NCI-H2227 treated with DMSO at 0.1 percent for 48 hours (cell line): ENCODE measurements at places on chromosomes 16 and 17.

GRCh38 chr16:4114257-4115208 is 1.7 kb downstream of the ADCY9 start:
- no peak for DNase-seq

- no peak for DNase-seq
These were observed 35.3 kb upstream of the TBC1D3K start for GRCh38 chr17:37888881-37889280.

GRCh38 chr16:11597235-11598095 is 10.7 kb upstream of the LITAF start:
- DNase-seq: no peak

- DNase-seq: peak; percentile 37
These were observed 49.4 kb upstream of the CDC42EP4 start for GRCh38 chr17:73360961-73361761.

DNA sequence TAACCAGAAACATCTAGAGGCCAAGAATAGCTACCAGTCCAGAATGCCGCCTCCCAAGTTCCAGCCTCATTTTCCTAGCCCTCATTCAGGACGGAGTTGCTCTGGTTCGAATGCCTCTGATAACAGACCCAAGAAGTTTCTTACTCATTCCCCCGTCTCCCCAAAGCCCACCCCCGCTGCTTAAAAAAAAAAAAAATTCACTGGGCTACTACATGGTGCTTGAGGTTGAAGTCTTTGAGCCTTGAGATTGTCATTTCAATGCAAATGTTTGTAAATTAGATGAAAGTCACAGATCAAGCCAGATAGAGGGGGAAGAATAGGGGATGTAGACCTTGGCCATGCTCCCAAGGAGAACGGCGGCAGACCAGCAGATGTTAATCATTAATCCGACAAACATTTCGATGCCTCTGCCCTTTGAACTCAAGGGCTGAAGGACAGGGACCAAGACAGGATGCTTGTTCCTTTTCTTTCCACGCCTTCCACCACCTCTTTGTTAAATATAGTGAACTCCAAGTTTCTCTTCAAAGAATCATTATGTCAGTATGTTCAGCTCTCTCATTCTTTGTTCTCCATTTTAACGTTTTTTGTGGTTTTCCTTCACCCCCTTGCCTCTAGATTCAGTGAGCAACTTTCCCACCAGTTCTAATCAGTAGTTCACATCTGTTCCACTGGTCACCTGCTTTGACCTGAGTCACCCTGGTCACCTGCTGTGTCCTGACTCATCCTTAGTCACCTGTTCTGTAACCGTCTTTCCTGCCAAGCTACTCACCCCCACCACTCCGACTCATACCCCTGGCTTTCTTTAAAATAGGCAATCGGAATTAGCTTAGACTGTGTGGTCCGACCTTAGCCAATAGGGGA is 190.3 kb downstream of the CPPED1 start:
- DNase-seq: no peak

DNA sequence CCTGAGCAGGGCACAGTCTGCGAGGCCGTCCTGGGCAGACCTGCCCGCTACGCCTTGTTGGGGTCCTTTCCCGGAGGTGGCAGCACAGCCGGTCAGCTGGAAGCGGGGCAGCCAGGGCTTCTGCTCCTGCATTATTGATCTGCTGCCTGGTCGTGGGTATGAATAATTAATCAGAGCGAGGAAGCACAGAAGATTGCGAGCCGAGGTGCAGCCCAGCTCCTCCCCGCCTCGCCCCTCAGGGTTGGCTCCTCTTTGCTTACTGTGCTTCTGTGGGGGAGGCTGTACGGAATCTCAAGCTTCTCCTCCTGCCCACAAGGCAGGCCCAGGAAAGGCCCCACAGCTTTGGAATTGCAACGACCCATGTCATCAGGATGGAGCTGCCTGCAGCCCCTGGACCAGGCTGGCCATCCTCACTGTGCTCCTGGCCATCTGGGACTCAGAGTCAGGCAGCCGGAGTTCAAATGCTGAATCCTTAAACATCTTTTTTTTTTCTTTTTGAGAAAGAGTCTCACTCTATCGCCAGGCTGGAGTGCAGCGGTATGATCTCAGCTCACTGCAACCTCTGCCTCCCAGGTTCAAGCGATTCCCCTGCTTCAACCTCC is 25.6 kb downstream of the TRARG1 start:
- DNase-seq: no peak

GRCh38 chr16:84827897-84828296 is 8.1 kb downstream of the CRISPLD2 start:
- DNase-seq: no peak

- no peak for DNase-seq
These were observed 70.2 kb downstream of the SPAG9 start for GRCh38 chr17:51050291-51051033.

GRCh38 chr16:28182801-28183200 is 29.0 kb downstream of the XPO6 start:
- DNase-seq: no peak

DNA sequence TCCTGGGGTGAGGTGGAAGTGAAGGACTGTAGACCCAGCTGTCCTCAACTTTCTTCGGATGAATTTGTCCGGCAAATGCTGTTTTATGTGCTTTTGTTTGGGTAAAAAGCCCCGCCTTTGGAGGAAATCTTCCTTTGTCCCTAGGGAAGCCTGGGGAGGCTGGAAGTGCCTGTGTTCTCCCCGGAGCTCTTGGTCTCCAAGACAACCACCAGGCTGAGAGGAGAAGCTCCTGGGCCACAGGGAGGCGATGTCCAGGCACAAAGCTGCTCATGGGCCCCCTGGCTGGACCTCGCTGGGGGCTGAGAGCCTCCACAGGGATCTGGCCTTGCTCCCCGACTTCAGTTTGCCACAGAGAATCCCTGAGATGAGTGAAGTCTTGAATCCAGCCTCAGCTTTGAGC is 293.1 kb upstream of the N4BP1 start:
- no peak for DNase-seq

- no peak for DNase-seq
These were observed 11.5 kb upstream of the FOXJ1 start for GRCh38 chr17:76152591-76152990.

DNA sequence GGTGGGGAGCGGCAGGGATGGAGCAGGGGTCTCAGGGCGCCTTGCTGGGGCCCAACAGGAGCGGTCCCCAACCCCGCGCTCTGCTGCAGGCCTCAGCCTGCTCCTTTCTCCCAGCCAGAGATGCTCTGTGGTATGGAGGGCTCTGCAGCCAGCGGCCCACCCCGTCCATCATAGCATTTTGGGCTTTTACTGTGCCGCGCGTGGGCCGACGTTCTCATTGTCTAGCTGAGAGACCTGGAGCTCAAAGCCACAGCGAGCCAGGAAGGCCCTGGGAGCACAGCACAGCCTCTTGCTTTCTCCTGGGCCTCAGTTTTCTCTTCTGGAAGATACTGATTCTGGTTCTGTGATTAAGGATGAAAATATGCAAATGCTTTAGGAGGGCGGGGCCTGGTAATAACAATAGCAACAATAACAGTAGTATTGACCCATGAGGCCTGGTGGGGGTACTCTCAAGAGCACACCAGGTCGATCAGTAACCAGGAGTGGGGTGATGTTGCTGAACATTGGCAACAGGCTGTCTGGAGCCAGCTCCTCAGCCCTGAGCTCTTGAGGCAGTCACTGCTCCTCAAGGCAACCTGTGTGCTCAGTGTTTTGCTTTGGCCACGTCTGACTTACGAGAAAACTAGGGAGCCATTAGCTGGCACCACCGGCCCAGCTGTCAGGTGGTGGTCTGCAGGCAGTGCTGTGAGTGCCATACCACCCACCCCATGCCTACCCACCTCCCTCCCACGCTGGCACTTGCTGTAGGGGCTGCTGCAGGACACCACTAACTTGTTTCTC is 1.1 kb upstream of the RASD1 start:
- DNase-seq: no peak

DNA sequence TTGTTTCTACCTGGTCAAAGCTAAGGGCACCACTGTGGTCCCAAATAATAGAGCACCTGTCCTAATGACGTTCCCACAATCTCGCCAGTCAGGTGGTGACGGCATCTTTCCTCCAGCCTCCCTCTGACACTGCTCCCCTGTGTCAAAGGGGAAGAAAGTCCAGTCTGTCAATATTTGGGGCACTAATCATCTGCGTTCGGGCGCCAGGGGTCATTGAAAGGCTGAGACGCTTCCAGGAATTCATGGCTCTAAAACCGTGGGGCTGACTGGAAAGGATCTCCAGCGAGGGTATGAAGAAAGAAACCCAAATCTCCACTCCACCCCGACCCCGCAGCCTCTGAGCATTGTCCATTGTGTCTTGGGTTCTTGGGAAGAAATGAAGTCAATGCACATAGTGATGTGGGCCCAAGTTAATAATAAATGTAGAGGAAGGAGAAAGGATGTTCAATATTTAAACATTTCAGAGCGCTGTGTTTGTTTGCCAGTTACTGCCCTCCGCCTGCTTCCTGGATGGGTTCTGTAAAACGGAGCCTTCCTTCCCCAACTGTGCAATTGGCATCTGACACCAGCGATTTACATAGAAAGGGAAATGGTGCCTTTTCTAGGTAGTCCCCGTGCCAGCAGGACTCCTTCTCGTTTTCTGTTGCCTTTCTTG is 103.2 kb downstream of the SOCS1 start:
- no peak for DNase-seq

DNA sequence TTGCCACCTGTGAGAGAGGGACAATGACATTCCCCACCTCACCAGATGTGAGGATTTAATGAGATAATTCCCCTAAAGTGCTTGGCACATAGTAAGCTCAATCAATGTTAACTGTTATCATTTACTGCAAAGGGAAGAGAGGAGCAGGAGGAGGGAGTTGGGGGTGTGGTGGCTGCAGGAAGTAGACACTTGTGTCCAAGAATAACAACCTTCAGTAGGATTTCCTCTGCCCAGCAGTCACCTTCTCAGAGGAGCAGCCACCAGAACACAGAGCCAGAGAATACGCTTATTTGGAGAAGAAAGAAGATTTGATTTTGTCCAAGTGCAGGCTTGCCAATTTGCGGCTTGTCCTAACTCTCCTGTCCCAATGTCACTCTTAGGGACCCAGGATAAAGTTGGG is 10.2 kb downstream of the CBX4 start:
- no peak for DNase-seq

DNA sequence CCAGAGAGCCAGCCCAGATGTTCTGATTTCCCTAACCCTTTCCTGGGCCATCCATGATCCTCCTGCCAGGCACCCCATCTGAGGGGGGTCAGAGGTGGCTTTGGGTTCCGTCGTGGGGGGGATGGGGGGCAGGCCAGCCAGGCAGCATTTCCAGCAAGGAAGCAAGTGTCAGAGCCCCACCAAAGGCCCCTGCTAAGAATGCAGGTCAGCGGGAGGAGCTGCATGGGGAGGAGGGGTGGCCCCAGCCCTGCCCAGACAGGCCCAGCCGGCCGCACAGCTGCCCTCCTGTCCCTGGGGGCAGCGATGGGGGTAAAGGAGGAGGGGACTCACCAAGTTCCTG is 2.3 kb upstream of the SCRN2 start:
- no peak for DNase-seq

DNA sequence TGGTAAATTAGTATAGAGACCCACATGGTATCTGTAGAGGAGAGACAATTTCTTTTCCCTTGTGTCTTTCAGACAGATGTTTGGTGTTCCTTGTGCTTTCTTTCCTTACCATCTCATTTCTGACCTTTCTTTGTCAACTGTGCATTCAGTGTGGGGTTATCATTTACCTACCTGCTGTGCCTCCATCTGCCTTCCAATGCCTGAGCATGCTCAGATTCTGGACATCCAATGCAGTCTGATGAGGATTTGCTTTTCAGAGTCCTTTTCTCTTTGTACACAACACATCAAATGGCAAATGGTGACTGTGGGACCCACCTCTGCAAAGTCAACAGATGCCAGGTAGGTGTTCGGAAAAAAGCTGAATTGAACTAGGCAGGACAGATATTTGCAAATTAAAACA is 364.8 kb downstream of the CA10 start:
- DNase-seq: no peak

GRCh38 chr17:36835036-36835435 is 102.2 kb upstream of the LHX1 start:
- DNase-seq: no peak

DNA sequence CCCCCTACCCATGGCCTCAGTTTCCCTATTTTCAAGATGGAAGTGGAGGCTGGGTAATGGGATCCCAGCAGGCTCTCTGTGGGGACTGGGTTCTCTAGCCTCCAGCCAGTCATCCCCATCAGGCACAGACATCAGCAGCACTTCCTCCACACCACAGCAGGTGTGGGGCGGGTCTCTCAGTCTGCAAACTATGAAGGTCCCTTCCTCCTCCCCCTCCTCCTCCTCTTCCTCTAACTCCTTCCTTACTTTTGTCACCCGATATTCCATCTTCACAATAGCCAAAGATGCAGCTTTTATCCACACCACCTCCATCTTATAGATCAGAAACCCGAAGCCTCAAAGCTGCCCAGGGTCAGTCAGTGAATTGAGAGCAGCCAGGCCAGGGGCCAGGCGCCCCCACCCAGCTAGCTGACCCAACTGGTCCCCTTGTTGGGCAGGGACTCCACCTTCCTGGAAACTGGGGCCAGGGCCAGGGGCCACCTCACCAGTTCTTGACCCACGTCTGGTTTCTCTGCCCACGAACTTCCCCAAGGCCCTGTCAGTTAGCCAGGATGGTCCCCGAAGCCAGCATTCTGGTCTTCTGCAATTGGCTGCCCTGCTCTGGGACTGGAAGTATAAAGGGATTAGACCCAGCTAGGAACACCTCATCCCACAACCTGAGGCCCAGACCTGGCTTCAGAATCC is 2.5 kb downstream of the FAM83G start:
- DNase-seq: no peak

- DNase-seq: no peak
These were observed 147.4 kb downstream of the SEC14L1 start for GRCh38 chr17:77288115-77288619.

DNA sequence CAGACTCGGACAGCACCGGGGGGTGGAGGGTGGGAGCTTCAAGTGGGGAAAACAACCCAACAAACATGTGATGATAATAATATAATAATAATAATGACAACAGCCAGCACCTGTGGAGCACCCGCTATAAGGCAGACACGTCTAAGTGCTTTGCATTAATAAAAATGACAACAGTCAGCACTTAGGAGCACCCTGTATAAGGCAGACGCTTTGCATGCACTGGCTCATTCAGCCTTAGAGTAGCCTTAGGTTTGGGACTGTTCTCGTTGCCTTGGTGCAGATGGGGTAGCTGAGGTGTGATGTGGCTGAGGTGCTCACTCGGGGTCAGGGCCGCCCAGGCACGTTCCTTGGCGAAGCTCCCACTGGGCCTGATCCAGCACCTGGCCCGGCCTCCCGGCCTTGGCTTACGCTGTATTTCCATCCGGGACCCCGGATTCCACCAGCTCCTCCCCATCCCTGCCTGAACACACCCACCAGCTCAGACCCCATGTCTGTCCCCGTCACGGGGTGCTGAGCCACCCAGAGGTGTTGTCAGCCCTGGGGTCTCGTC is 144.0 kb upstream of the CIBAR2 start:
- DNase-seq: no peak

- DNase-seq: no peak
These were observed 114.6 kb upstream of the NOG start for GRCh38 chr17:56478836-56479447.
